ENCODE measurements at places on chromosomes 3 and 15. TPM values are rescaled to one million over a fixed set of nuclear protein-coding genes. Genes with fewer than 3 reads are reported as not detected.

Gene TJP1
- 66.6 TPM for polyA plus RNA-seq

Gene SCAANT1
- 2.0 TPM for polyA plus RNA-seq

Gene GNB4
- 18.4 TPM for polyA plus RNA-seq

Gene PLA2G4E
- not detected for polyA plus RNA-seq

Gene SEMA5B
- 3.0 TPM for polyA plus RNA-seq

Gene MCF2L2
- 7.1 TPM for polyA plus RNA-seq

Gene LRRC31
- polyA plus RNA-seq = not detected

Gene ZIC1
- 0.35 TPM for polyA plus RNA-seq

Gene ZWILCH
- polyA plus RNA-seq = 15.7 TPM

Gene CNTN4
- 3.9 TPM for polyA plus RNA-seq

Gene SLC22A13
- 0.37 TPM for polyA plus RNA-seq

Gene GOLGA6L4
- 3.8 TPM for polyA plus RNA-seq

Gene BNC1
- 6.4 TPM for polyA plus RNA-seq

Gene RTP1
- polyA plus RNA-seq = not detected

Gene IGSF11
- polyA plus RNA-seq = 0.46 TPM

Gene EFCC1
- not detected for polyA plus RNA-seq

Gene CATSPER2
- 5.3 TPM for polyA plus RNA-seq

Gene SIDT1
- 0.32 TPM for polyA plus RNA-seq

Gene PPIB
- 1,055 TPM for polyA plus RNA-seq

Gene CACNA2D2
- polyA plus RNA-seq = 5.4 TPM

Gene NCK1
- polyA plus RNA-seq = 28.6 TPM

Gene STARD9
- 2.2 TPM for polyA plus RNA-seq

Gene TMC3
- 0.20 TPM for polyA plus RNA-seq

Gene SLCO3A1
- 92.3 TPM for polyA plus RNA-seq

Gene SNX22
- polyA plus RNA-seq = 0.59 TPM

Gene ST8SIA2
- 4.5 TPM for polyA plus RNA-seq

Gene GRM2
- 0.39 TPM for polyA plus RNA-seq

Gene CHRM5
- polyA plus RNA-seq = not detected

Gene AHSG
- 0.59 TPM for polyA plus RNA-seq

Gene REC114
- 2.3 TPM for polyA plus RNA-seq

Gene FBXL2
- polyA plus RNA-seq = 17.5 TPM

Gene CLRN1
- polyA plus RNA-seq = not detected

Gene RETNLB
- polyA plus RNA-seq = not detected

Gene ADCY5
- polyA plus RNA-seq = 74.0 TPM

Gene CD96
- polyA plus RNA-seq = not detected

Gene AADACL2
- not detected for polyA plus RNA-seq

Gene AMT
- polyA plus RNA-seq = 105 TPM

Gene U2SURP
- 91.5 TPM for polyA plus RNA-seq

Gene TGM5
- polyA plus RNA-seq = not detected

Gene SMCO1
- polyA plus RNA-seq = 1.7 TPM

Gene LMAN1L
- polyA plus RNA-seq = not detected

Gene CTXN2
- polyA plus RNA-seq = 0.06 TPM

Gene PLSCR5
- polyA plus RNA-seq = 6.8 TPM

Gene ECE2
- not detected for polyA plus RNA-seq

Gene HEG1
- 24.9 TPM for polyA plus RNA-seq

Gene PLA2G4D
- not detected for polyA plus RNA-seq

Gene WDR93
- 0.59 TPM for polyA plus RNA-seq
